Germinal center (tissue), 1 donor: ENCODE measurements at places on chromosomes 7 and 10.

DNA sequence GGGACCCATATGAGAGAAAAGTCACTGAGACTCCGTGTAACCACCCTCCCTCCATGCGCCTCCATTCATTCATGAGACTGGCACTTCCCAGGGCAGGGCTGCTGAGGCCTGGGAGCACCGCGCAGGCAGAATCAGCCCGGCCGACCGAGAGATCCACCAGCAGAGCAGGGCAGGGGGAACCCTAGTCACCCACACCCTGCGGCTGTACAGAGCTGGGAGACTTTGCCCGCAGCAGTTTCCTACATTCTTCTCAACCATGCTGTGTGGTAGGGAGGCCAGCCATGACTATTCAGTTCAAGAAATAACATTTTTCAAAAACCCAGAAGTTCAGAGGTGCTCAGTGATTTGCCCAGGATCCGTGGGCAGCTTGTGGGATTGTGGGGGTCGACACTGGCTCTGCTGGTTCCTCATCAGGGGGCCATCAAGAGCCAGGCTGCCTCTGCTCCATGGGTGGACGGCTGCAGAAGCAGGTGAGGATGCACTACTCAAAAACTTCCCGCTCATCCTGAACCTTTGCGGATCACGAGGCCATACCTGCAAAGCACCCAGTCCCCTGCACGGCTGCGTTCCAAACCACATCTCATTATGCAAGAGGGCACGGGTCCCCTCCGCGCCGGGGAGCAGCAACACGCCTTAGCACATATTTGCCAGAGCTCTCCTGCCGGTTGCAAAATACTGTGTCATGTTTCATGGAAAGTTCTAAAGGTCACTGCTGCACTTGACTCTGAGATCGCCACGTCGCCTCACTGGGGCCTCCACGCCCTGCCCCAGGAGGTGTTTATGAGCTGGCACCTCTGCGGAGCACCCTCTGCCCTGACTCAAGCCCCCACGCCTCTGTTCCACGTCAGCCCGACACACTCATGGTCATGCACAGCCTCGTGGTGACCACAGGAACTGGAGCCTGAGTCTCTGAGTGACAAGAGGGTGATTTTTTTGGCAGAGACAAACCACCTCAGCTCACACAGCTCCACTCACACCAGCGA is 132.0 kb downstream of the PRKAG2 start:
- no peak for DNase-seq

DNA sequence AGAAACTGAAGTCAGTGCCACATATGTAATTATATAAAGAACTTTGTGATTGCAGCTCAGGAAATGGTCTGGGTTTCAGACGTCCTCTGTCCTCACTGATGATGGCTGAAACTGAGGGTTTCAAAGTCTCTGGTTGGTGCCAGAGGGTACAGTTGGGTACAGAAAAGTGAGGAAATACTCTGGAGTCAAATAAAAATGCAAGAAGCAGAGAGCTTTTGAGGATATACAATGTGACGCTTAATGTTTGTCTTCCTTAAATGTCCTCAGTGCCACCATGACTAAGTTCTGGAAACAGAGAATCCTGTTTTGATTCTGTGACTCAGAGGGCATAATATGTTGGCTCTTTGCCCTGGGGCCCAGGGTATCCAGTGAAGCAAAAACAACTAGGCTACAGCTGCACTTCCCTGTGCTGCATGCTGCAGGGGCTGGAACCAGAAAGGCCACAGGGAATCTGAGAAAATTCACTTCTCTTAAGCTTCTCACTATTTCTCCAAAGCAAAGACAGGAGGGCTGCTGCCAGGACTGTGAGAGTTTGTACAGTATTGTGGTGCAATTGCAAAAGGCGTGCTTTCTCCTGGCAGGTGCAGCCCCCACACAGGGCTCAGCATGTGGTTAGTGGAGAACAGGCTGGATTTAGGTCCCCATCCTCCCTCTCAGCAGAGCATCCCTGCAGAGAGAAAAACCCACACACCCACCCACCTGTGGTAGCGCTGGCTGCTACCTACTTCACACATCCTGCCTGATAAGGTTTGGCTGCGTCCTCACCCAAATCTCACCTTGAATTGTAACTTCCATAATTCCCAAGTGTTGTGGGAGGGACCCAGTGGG is 169.5 kb upstream of the SVIL start:
- DNase-seq: no peak

DNA sequence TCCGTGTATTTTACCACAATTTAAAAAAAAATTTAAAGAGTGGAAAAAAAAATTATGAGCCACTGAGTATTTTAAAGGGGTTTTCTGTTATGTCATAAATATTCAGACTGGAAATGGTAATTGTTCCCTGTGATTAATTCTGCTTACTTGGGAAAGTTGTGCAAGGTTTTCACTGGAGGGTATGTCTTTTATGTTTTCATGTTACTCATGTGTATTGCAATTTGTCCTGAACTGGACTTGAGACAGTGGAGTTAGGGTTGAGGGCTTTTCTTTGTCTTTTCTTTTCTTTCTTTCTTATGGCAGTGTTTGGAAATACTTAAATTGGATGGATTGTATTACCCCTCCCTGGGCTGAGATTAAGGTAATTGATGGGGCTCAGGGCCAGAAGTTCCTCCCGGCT is 257.7 kb downstream of the BAMBI start:
- DNase-seq: no peak

- DNase-seq: no peak
Observed at GRCh38 chr10:121442086-121442935, 155.9 kb downstream of the FGFR2 start.

- no peak for DNase-seq
Observed at GRCh38 chr7:138138244-138138643, 62.0 kb downstream of the AKR1D1 start.

DNA sequence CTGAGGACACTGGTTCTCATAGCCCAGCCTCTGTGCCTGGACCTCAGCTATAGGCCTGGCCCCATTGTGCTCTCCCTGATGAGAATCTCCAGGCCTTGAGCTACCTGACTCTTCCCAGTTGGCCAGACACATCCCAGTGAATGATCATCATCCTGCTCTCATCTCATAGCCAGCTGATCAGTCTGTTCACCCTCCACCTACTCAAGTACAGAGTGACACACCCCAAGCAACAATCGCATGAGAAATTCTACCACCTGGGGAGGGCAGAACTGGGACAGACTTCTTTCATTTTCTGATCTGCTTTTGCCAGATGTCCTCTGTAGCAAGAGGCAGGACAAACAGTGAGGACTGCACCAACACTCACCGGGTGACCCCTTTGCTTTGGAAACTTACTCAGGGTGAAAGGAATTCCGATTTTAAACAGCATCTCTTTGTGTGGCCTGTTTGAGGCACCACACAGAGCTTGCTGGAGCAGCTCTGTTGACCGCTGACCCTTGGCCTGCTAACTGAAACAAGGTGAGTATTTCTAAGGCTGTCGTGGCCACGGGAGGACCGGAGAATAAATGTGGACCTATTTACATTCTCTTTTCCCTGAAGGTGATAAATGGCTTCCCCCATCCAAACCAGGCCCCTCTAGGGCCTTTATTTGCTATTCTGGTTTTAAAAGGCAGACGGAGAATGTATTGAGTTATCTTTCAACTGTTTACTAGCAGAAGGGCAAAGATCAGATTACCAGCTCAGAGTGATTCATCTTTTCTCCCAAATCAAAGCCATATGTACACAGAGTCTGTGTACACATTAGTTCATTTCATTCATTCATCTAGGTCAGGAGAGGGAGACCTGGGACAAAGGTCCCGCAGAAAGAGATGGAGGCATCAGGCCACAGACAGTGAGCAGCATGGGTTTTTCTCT is 181.4 kb upstream of the TNS3 start:
- DNase-seq: no peak

DNA sequence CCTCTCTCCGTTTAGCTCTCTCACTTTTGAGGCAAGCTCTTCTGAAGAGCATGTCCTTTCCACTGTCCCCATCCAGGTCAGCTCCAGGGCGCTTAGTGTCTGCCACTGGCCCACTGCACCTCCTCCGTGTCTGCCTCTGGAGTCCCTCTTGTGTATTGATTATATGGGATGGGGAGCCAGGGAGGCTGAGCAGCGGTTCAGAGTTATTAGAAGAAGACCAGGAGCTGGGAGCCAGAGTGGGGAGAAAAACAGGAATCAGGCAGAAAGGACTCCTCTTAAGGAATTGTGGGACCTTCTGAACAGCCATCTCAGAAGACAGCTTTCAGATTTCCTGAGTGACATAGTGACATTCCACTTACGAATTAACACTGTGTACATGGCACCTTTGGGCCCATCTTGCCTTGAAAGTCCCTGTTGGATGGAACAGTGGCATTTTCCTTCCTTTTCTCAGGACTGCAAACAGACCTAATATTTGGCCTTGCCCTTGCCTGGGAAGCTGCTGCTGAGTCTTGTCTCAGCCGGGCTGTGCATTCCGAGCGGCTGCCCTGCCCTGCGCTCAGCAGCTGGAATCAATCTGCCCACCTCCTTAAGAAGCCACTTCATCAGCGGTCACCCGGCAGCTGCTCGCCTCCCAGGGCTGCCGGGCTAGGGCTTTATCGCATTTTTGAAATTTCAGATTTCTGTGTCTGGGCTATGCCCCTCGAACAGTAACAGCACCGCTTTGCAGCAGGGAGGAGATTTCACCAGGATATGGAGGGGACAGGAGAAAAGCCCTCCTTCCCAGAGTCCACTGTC is 81.1 kb upstream of the PRKG1 start:
- DNase-seq: no peak

DNA sequence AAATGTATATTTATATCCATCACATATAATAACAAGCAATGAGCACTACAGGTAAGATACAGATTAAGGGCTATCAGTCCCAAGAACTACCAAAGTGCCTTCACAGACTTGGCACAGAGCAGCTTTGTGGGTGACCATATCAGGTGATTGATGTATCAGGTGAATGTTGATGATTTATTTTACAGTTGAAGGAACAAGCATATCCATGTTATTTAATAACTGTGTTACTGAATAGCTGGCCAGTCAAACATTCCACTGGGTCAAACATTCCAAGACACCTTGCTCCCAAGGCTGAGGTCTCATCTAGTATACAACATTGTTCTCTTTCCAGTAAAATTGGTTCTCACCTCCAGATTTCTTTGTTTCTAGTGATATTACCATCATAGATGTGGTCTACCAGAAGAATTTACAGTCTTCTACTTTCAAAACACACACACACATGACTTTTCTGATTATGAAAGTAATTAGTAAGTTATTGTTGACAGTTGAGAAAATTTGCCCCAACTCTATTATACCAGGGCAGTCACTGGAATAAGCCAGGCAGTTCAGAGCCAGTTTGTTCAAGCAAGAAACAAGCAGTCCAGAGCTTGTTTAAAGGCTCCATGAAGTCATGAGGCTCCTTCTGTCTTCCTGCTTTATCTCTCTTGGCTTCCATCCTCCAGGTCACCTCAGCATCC is 68.2 kb downstream of the ELAPOR2 start:
- DNase-seq: no peak

GRCh38 chr10:74104996-74105395 is 45.6 kb downstream of the AP3M1 start:
- DNase-seq: no peak

DNA sequence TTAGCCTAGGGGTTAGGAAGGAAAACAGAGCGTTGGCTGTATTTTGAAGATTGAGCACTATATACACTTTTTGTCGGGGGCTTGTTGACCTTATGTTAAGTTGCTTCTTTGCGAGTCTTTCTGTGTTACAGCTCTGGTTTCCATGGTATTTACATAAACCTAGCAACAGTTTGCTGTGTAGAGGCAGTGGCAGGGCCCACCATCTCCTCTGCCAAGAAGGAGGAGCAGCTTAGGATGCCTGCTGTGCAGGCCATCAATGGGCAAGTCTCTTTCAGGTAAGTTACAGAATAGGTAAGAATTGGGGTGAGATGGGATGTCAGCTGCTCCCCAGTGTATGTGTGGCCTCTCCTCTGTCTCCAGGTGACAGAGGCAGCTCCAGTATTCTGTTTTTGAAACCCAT is 485.5 kb downstream of the LRMDA start:
- no peak for DNase-seq

DNA sequence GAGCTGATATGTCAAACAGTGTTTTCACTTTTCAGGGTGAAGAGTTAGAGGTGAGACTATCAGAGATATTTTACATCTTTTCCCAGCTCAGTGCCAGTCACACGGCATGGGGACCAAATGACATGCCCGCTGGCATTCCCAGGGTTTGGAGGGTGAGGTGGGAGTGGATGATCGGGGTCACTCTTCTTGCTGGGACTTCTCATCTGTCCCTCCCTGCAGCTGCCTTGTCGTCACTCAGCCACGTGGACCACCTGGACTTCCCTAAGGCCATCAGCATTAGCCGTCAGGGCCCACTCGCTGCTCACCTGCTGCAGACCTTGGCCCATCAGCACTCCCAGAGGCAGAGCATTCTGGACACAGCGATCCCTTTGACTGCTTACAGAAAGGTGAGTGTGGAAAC is 301.8 kb downstream of the DNAJB6 start:
- no peak for DNase-seq

GRCh38 chr10:101301111-101301731 is 52.7 kb upstream of the BTRC start:
- peak; percentile 53 for DNase-seq

DNA sequence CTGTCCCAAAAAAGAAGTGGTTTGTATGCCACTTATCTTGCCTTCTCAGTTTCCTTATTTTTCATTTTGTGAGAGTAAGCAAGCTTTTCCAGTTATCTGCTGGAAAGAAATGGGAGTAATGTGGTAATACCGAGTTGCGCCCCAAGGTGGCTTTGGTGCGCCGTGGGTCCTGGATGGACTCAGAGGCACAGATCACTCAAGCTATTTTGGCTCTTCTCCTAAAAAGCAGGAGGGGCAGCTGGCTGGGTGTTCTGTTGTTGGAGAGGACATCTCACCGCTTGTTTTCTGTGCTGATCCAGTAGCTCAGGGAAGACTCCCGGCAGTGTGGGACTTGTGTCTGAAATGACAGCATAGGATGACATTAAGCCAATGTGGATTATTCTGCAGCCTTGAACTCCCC is 16.4 kb downstream of the PRKRIP1 start:
- DNase-seq: no peak

DNA sequence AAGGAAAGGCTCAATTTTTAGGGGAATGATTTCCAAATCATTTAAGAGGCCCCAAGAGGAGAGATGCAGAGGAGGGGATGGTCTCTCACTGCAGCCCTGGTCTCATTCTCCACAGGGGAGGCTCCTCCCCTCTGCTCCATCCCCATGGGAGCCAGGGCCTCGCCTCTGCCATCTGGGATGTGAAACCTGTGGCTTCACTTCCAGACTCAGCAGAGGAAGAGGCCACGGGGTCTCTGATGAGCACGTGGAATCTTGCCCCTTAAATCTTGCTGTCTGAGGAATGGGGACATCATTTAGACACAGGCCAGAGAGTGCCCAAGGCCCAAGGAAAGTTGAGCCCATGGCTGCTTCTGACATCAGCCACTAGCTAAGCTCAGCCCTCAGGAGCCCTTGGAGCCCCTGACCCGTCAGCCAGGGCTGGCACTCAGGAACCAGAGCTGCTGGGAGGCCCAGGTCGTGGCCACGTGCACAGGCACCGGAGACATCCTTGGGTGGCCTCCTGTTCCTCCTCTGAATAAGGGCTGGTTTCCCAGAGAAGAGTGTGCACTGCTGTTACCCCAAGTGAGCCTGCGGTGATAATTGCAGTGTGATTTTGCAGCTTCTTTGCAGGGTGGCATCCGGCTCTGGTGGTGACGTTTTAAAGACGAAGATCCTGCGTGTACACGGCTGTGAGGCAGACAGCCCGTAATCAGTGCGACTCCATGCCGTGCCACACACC is 50.5 kb downstream of the VIPR2 start:
- DNase-seq: no peak
